Muscle of leg (tissue), 16 donors: ENCODE measurements at places on chromosomes 2 and 18. TPM values are rescaled to one million over a fixed set of nuclear protein-coding genes. Genes with fewer than 3 reads are reported as not detected.

DNA sequence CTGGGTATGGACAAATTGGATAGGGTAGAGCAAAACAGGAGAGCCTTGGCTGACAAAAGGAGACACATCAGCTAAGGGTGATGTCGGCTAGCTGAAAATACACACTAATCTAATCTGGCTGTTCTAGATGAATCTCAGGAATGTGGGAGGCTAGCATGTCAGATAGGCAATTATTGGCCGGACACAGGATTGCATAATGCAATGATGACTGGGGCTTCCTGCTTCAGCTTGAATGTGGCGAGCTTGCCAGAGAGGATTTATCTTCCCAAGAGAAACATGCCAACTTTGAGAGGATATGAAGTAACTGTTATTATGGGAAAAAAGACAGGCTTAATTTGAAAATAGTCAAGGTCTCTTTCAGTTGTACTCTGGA lies 102.4 kb downstream of the TRIB2 start:
- DNase-seq, result peak; percentile 95

- no peak for DNase-seq
These were observed 165.6 kb downstream of the SEPTIN10 start for GRCh38 chr2:109448207-109448606.

DNA sequence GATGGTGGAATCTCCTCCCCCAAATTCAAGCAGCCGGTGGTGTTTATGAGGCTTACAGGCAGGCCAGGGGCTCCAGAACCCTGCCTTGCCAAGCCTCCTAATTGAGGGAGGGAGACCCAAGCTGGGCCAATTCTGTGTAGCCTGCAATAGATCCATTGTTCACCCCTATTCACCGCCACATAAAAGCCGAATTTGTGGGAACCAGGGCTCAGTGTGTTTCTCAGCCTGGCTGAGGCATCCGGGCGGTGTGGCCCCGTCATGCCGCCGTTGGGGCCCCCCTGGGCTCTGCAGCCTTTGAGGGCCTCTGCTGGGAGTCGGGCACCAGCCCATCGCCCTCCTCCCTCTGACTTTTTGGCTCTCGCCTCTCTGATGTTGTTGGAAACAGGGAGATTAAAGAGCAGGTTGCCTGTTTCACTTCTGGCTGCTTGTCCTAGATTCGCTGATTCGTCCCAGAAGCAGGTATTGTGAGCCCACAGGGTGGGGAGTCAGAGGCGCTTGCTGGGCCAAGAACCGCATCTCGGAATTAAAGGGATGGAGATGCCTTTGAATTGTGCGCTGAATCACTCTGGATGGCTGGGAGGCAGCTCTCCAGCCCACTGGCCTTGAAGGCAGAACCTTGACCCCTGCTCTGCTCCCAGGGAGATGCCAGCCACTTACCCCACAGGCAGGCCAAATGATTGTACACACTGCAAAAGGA lies 14.7 kb upstream of the OTOS start:
- no peak for DNase-seq

GRCh38 chr2:164910101-164910899 lies 45.0 kb downstream of the SLC38A11 start:
- DNase-seq, result no peak

TAF4B gene
- polyA plus RNA-seq, result 2.3 TPM

NPHP1 gene
- polyA plus RNA-seq, result 5.4 TPM

GALNT3 gene
- 1.5 TPM for polyA plus RNA-seq
